ENCODE measurements at places on chromosomes 7 and 10. TPM values are rescaled to one million over a fixed set of nuclear protein-coding genes. Genes with fewer than 3 reads are reported as not detected.

DNA sequence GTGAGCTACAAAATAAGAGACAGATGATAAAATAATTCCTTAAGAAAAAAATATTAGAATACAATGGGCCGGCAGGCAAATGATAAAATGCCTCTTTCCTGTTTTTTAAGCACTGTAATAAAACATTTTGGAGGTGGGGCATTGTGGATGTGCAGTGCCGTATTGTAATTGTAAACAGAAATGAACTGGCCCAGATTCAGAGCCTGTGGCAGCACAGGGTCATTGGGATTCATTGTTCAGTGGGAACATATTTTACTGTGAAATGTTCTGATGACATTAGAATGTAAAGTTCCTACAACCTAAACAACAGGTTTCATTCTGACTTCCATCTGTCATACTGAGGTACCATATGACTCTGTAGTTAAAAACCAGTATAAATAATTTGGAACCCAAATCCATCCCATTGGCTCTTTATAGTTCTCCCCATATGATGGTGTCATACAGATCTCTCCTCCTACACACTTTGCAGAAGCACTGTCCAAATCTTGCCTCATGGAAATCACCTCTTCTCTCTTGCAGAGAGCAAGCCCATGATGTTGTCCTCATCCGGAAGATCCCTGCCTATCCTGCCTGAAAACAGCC, 264.6 kb downstream of the WDR37 start:
- no peak for DNase-seq

DNA sequence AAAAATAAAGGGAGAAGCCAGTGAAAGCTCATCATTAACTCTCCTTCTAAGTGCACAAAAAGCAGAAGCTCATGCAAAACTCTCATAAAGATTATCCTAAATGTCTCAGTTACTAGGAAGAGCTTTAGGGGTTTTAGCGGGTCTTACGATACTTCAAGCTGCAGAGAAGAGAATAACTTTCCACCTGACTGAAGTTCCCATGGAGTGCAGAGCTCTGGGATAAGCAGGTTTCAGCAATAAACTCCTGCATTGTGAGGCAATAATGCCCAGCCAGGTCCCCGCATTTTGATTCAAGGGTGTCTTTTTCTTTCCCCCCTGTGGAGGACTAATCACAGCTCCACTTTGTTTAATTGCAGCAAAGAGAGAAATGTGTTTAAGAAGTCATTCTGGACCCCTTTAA, 241.9 kb upstream of the SP8 start:
- no peak for DNase-seq

DNA sequence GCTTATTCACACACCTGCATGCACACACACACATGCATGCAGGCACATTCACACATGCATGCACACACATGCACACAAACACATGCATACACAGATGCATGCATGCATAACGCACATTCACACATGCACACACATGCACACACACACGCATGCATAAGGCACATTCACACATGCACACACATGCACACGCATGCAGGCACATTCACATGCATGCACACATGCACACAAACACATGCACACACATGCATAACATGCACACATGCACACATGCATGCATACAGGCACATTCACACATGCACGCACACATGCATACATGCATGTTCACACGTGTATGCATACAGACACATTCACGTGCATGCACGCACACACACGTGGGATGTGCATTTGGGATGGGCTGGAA, 165.8 kb downstream of the PAXIP1 start:
- no peak for DNase-seq

The FLNC gene
- 54.0 TPM for total RNA-seq

DNA sequence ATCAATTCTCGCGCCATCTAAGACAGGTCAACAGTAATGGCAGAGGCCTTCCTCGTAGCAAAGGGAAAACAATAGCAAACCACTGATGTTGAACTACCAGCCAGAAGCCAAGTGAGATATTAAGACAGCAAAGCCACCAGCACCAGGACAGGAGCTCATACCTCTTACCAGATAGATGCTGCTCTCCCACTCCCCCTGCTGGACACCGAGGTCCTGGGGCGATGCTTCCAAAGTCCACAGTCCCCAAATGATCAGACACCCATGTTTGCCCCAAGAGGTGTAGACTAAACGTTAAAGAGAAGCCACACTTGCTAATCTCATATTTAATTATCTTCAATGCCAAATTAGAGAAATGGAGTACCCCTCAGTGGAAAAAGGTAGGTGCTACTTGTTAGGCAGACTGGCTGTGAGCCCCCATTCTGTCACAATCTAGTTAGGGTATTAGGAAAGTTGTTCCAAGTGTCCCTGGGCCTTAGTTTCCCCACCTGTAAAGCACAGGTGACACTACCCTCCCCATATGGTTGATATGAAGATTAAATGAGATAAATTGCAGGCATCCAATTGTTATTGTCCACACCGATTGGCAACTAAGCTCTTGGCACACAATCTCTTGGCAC, 39.9 kb downstream of the TOMM7 start:
- no peak for DNase-seq

DNA sequence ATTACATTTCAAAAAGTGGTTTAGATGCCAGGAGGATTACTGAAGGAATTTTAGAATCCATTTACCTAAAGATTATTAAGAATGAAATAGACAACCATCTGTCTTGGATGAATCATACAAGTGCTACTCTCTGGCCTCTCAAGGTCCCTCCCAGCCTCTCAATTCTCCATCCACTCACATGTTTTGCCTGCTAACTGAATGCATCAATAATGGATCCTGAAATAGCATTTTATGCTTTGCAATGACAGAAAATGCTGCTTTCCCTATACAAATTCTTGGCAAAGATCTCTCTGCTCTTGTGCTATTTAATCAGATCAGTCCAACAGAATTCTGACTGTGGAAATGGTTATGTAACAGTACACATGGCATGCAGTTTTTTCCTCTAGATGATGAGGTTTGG, 68.1 kb downstream of the HBP1 start:
- DNase-seq: no peak

The CYP2C19 gene
- total RNA-seq: 3.7 TPM

DNA sequence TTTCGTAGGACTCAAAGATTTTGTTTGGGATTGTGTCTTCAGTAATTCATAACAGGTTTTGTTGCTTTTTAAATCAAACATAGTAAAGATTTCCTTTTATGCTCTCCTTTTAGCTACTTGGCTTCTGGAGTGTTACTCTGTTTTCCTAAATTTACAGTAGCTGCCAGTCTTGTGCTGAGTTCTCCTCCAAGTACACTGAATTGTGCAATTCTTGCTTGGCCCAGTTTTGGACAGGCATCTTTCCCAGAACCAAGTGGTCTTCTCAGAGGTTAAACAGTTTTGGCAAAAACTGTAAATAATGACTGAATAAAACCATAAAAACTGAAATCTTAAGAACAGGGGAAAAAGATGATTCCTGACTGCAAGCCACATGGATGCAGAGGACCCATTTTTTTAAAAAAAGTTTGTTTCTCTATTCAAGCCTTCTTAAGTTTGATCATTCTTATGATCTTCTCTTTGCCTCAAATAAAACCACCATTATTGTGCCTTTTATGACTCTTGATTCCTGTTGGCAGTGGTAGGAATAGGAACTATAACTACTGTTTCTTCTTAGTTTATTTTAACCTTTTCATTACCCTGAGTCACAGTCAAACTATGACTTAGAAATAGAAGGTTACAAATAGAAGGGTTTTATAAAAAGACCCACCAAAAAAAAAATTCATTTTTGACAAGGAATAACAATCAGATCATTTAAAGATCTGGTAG, 88.0 kb downstream of the MDFIC start:
- DNase-seq: no peak

DNA sequence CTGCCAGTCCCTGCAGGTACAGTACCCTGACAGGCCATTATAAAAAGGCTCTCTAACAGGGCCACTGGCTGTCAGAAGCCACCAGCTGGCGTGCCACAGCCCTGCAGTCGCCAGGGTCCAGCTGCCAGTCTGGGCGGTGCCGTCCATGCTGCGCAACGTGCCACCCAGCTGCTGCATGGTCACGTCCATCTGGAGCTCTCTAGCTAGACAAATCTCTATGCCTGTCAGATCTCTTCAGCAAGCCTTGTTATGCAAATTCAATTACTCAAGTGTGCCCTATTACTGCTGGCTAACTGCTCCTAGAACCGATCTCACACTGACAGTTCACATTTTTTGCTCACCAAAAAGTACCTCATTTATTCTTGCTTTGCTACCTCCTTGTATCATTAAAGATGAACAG, 75.9 kb downstream of the HIBADH start:
- no peak for DNase-seq

DNA sequence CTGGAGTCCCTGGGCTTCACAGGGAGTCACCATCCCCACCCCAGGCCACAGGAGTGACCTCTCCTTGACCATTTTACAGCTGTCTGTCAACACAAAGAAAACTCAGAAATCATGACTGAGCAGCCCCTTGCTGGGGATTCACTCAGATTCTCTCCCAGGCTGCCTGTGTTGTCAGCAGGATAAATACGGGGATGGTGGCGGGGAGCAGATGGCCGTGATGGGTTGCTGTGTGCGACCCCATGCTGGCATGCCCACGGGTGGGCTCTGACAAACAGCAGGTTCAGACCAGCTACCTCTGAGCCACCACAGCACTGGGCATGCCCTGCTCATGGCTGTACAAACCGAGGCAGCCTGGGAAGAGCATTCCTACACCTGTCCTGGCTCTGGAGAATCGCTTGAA, 136.1 kb downstream of the SLIT1 start:
- no peak for DNase-seq

GRCh38 chr10:59273445-59273844, 88.9 kb downstream of the FAM13C start:
- no peak for DNase-seq

The C10orf105 gene
- not detected for total RNA-seq

The SRRM3 gene
- 8.4 TPM for total RNA-seq

DNA sequence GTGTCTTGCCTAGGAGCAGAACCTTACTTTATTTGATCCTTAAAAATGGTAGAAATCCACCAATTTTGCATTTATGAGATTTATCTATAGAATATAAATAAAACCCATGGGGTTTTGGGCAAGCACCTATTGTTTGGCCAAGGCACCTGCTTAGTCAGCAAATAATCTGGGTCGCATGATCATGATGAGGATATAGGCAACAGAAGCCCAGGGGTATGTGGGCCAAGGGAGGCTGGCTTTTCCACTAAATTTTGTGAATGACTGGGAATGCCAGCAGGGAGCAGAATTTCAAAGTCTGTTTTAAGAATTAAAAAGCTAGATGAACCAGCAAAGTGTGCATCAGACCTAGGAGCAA, 17.3 kb downstream of the SCRN1 start:
- DNase-seq: no peak
